ACHN (cell line): ENCODE measurements at places on chromosomes 13 and 19.

DNA sequence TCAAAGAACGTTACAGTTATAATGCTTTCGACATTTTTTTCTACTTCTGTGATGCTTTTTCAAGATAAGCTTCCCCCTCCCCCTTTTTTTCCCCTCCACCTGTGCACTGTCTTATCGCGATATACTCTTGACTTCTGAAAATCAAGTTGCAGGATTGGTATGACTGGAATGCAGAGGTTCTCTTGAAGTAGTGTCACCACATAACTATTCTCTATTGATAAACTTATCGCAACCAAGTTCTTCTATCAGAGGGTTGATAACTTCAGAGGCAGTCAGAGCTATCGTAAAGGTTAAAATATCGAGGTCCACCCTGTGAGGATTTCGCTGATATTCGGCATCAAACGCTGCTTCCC, 820 bp downstream of the EID2 start:
- peak; percentile 80 for DNase-seq

DNA sequence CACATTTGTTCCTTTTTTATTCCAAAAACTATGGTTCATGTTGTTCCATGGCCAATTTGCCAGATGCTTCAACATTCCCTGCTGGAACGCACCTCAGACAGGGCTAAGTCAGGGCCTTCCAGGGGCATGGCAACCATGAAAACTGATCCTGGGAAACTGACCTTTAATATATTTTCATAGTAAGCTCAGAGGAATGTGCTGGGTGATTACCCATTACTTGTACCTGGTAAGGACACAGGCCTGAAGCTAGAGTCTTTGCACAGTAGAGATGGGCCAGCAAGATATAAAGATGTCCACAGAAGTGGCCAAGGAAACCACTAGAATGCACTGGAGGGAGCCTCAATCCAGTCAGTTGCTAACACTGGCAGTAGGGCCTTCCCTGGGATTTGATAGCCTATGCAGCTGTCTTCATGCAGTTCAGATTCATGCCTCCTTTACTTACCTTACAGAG, 353.1 kb downstream of the ENOX1 start:
- no peak for DNase-seq

- DNase-seq: no peak
These were observed 99.6 kb downstream of the PAN3 start for GRCh38 chr13:28237944-28238343.

- no peak for DNase-seq
These were observed 41.2 kb upstream of the VWA8 start for GRCh38 chr13:42002066-42002465.

DNA sequence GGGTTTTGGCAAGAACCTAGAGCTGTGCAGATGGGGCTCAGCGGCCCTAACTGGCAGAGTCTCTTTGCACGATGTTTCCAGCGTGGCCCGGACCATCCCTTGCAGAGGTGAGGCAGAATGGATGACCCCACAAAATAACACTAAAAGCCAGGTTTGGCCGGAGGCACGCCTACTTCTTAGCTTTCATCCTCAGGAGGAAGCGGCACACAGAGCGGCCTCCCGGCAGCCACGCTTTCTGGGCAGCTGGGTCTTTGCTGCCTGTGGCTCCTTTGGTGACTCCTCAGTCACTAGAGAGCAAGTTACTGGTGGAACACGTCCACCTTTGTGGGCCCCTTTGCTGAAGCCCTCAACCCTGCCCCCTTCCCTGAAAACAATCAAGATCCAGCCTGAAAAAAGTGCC, 25.2 kb downstream of the TEX29 start:
- DNase-seq: no peak

DNA sequence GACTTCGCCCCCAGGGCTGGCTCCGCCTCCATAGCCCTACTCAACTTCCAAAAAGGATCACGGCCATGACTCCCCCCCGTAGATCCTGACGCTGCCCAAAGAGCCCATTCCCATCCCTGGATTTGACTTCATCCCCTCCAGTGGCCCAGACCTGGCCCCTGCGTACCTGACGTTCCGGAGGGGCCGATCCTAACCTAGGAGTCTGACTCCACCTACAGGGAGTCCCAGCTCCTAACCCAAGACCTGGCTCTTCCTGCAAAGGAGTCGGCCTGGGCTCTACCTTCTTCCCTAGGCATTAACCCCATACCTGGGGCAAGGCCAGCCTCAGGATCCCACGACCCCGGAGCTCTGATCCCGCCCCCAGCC, 10.8 kb downstream of the STAP2 start:
- no peak for DNase-seq

GRCh38 chr19:28318469-28319179, 894.3 kb downstream of the UQCRFS1 start:
- DNase-seq: no peak

GRCh38 chr19:15740785-15741184, 3.0 kb downstream of the OR10H3 start:
- DNase-seq: no peak

DNA sequence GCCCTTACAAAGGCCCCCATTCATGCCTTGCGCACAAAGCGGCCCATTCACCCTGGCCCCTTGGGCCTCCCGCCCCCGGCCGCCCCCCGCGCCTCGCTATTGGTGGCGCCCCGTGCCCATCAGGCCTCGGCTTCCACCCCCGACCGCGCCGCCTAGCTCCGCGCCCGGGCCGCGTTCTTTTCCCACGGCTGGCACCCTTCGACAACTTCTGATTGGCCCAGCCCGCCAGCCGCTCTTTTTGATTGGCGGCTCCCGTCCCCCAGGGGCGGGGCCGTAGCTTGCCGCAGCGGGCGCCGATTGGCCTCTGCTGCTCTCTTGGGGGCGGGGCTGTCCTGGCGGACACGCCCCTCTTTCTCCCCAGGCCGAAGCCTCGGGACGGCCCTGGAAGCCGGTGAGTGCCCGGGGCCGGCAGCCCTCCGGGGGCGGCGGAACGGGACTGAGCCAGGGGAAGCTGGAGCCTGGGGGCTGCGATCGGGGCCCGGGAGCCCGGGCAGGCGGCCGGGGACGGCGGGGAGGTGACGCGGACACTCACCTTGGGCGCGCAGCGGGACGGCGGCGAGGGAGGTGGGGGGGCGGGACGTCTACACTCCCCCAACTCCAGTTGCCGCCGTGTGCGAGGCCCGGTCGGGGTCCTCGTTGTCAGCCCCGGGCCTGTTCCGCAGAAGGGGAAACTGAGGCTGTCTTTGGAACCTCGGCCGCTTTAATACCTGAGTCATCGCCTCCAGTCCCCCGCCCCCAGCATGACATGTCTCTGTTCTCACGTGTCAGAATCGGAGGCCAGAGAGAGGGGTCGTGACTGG, at the start of gene MYH14:
TSS of gene MYH14 (plus strand) at position 342 of the 800 bp plus-strand sequence. CDS start 6,744 bp downstream, outside the sequence.
- DNase-seq: no peak

GRCh38 chr19:9720541-9720940, 45.6 kb upstream of the ZNF562 start:
- DNase-seq: no peak

DNA sequence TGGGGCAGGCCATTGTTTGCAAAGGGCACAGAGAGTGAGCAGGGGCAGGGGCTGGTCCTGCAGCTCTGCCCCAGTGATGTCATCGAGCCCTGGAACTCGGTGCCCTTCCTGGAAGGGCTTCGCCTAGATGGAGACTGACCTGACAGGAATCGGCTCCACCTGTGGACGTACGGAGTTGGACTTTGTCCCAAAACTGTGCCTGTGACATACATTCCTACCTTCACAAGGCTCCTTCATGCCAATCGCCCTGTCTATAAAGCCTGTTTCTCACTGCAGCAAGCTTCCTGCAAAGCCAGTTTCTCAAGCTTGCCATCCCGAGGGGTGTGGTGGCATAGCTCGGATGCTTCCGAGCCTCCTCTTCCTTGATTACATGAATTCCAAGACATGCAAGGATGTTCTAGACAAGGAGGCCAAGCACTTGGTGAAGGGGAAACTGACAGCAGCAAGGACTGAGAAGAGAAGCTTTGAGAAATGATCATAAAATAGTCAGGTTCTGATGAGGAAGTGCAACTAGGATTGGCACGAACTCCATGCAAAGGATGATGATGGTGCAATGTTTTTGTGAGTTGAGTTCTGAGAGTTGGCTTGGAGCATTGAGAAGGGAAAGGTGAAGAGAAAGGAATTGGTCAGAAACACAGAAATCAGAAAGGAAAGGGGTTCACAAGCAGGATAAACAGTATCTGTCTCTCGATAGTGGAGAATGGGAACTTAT, 73.6 kb upstream of the STK24 start:
- DNase-seq: no peak

GRCh38 chr13:24146961-24147569, 13.5 kb upstream of the SPATA13 start:
- DNase-seq: no peak
